ENCODE measurements at places on chromosomes 6 and 20.

GRCh38 chr6:33314943-33315792, 1.3 kb upstream of the TAPBP start:
- DNase-seq, result no peak

GRCh38 chr6:96537726-96538125, 16.1 kb downstream of the UFL1 start:
- DNase-seq, result no peak

- peak; percentile 70 for DNase-seq
Measured at GRCh38 chr6:35311390-35312075, 13.9 kb downstream of the DEF6 start.

- DNase-seq, result no peak
Measured at GRCh38 chr6:142605922-142606485, 304.2 kb downstream of the ADGRG6 start.

GRCh38 chr6:107655245-107655644, 165.3 kb downstream of the SOBP start:
- no peak for DNase-seq

GRCh38 chr6:26543953-26544352, 5.8 kb downstream of the HMGN4 start:
- DNase-seq, result no peak

DNA sequence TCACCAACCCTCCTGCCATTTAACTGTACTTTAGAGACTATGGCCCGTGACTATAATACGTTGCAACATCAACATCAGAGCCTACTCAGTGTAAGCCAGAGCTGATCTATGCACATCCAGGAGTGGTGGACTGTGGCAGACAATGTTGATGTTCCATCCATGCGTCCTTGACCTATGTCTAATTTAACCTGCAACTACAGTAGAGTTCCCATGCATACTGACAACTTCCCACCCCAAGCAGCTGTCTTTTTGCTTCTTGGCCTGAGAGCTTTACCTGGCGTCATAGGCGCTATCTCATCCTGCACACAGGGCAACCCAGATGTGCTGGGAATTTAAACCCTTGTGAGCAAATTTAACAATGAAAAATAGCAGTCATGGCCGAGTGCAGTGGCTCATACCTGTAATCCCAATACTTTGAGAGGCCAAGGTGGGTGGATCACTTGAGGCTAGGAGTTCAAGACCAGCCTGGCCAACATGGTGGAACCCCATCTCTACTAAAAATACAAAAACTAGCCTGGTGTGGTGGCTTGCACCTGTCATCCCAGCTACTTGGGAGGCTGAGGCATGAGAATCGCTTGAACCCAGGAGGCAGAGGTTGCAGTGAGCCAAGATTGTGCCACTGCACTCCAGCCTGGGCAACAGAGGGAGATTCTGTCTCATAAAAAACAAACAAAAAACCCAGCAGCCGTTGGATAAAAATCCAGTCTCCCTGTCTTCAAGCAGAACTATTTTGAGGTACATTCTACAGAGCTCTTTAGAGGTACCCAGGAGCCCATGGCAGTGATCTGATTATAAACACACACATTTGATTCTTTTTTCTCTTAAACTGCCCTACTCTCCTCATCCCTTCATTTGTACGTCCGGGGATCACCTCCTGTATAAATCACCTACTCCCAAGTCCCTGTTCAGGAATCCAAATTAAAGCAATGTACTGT, 22.0 kb downstream of the PERP start:
- DNase-seq, result no peak

Data from CD4-positive, alpha-beta T cell treated with Interleukin-2 at 100 ng/mL for 4 hours (primary cell).